Fibroblast of the aortic adventitia (primary cell): ENCODE measurements at places on chromosomes 2 and 18. TPM values are rescaled to one million over a fixed set of nuclear protein-coding genes. Genes with fewer than 3 reads are reported as not detected.

GRCh38 chr2:45765007-45765727 lies 113.7 kb downstream of the PRKCE start:
- DNase-seq = no peak

DNA sequence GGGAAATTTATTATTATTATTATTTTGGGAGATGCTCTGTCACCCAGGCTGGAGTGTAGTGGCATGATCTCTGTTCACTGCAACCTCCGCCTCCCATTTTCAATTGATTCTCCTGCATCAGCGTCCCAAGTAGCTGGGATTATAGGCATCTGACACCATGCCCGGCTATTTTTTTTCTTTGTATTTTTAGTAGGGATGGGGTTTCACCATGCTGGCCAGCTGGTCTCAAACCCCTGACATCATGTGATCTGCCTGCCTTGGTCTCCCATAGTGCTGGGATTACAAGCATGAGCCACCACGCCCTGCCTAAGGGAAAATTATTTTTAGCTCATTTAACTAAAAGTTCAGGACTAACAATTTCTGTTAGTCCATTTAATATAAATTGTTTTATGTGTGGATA lies 109.2 kb upstream of the SESTD1 start:
- DNase-seq = no peak

GRCh38 chr18:5890331-5891183 lies 4.8 kb downstream of the TMEM200C start:
- no peak for DNase-seq

GRCh38 chr18:55326134-55326533 lies 261.9 kb downstream of the TCF4 start:
- DNase-seq = no peak

Gene TMEM169
- total RNA-seq = 0.36 TPM in 1 of 2 replicates, not detected in the other

Gene ZSCAN30
- 18.6 and 22.6 TPM in 2 replicates for total RNA-seq
